Activated T-cell treated with anti-CD3 and anti-CD28 coated beads for 1 hour (primary cell): ENCODE measurements at places on chromosomes 5 and 9.

- DNase-seq: no peak
These were observed 59.5 kb downstream of the RORB start for GRCh38 chr9:74556685-74557084.

- DNase-seq: no peak
These were observed 166.4 kb upstream of the OTULINL start for GRCh38 chr5:14415024-14415697.

DNA sequence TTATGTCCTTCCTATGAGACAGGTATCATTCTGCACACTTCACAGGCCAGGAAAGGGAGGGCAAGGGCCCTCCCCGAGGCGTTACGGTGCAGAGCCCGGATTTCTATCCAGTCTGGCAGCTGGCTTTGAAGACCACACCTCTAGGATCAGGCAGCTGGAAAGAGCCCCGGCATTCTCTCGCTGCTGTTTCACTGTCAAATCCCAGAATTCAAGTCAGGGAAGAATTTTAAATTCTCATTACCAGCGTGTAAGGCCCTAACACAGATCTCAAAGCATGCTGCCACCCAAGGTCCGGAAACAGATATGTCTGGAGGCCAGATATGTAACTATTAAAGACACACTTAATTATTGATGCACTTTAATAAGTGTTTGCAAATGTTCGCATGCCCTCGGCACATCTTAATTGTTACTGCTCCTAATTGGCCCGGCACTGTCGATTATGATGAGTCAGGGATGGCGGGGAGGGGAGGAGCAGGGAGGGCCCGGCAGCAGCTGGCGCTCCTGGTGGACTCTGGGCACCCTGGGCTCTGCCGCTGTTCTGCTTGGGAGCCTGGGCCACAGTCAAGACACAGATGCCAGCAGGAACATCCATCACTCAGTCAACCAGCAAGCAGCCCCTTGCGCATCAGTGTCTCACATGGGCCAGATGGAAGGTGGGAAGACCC lies 76.3 kb upstream of the BARHL1 start:
- DNase-seq: no peak

- no peak for DNase-seq
These were observed 277.7 kb upstream of the PTGER4 start for GRCh38 chr5:40402007-40402364.

- DNase-seq: no peak
These were observed 111.8 kb downstream of the LRRC70 start for GRCh38 chr5:62690421-62690820.

DNA sequence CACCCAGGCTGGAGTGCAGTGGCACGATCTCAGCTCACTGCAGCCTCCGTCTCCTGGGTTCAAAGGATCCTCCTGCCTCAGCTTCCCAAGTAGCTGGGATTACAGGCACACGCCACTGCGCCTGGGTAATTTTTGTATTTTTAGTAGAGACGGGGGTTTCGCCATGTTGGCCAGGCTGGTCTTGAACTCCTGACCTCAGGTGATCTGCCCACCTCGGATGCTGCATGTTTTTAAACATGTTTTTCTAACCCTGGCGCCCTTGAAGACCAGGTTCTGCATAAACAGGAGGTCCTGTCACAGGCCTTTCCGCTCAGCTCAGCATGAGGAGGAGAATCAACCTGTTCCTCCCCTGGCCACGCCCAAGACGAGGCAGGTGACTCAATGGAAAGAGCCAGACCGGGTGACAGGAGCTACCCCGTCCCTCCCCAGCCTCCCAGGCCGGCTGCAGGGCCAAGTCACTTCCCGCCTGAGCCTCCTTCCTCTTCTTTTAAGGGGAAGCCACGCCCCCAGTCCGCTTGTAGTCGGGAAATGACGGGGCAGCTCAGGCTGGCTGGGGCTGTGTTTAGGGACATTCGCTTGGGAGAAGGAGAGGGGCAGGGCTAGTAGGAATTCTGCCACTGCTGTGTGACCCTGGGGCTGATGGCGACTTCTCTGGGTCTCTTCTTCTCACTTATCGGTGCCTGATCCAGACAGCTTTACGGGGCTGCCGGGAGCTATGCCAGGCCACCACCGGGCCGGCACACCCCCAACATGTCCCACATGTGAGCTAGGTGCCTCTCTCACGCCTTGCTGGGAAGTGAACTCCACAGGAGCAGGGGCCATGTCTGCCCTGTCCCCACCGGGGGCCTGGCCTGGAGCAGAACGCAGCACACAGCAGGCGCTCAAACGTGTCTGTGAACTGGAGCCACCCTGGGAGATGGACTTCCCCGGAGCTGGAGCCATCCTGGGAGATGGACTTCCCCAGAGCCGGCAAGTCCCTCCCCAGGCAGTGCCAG lies 6.1 kb downstream of the NOTCH1 start:
- peak; percentile 85 for DNase-seq

DNA sequence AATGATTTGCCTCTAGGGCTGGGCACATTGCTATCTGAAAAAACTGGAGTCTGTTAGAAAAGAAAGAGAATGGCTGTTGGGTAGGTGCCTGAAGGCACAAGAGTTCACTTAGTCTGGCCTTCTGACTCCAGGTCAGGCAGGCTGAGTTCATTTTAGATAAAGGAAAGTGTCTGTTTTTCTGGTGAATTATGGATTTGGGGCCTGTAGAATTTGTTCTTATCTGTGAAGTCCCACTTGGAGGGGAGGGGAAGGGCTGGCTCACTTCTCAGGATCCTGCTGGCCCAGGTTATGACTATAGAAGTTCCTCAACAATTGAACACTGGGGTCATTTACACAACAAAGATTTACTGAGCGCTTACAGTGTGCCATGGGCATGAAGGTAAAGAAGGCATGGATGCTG lies 11.5 kb upstream of the SEPTIN8 start:
- no peak for DNase-seq

- peak; percentile 5 for DNase-seq
These were observed 86.3 kb upstream of the MELK start for GRCh38 chr9:36486329-36486932.

DNA sequence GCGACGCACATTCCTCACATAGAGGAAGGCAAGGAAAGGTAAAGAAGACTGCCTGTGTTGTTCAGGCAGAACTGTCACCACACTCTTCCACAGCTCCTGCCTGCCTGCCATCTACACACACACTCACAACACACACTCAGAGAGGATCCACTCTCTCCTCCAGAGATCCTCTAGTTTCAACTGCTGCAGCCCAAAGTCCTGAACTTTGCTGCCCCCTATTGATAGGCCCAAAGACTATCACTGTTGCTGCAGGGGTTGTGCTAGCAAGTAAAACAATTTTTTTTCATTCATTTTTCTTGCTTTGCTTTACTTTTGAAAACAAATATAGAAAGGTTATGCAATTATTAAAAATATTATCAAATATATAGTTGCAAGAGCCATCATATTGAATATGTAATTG lies 5.9 kb upstream of the CFAP90 start:
- no peak for DNase-seq
